ENCODE measurements at places on chromosomes 7 and 10.

DNA sequence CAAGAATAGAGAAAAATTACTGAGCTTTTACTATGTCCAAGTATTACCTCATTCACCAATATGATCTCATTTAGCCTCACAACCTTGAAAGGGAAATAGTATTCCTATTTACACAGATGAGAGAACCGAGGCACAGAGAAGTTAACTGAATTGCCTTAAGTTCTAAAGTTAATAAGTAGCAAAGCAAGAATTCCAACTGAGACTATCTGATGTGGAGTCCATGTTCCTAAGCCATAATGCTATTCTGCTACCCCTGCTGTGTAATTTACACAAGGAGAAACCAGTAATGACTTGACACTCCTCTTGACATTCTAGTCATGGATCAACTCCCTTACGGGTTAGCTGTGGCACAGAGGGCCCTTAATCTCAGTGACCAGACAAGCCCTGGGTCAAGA, 60.7 kb downstream of the ABCB4 start:
- no peak for DNase-seq

- no peak for DNase-seq
These were observed 97.7 kb downstream of the PRKG1 start for GRCh38 chr10:51171946-51172345.

GRCh38 chr10:88179831-88180230, 316.4 kb downstream of the PTEN start:
- DNase-seq = no peak

- DNase-seq = no peak
These were observed 130.9 kb upstream of the MKLN1 start for GRCh38 chr7:131196803-131197202.

- no peak for DNase-seq
These were observed 125.9 kb downstream of the TRRAP start for GRCh38 chr7:99004216-99004615.

Measured in activated CD4-positive, alpha-beta T cell treated with anti-CD3 and anti-CD28 coated beads for 36 hours (primary cell).